Stimulated activated CD4-positive, alpha-beta T cell treated with anti-CD3 and anti-CD28 coated beads, TNF-alpha, amount 100 ng/mL, for 1 hour (primary cell): ENCODE measurements at places on chromosomes 2 and 18.

DNA sequence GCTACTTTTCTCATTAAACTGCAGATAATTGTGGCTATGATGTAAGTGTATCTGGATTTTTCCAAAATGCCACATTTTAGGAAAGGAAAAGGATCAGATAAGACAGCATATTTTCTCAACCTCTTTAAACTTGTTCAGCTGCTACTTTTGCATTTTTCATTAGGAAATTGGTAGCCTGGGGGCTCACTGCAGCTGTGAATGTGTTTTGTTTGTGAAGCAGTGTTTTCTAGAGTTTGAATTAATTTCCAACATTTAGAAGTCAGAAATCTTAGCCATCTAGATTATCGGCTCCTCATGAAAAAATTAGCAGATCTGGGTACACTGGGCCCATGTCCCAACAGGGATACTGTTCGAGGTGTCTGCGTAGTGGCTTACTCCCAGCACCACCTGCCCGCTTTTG, 56.3 kb upstream of the ZDBF2 start:
- DNase-seq = no peak

GRCh38 chr2:71538656-71539265, 85.4 kb downstream of the DYSF start:
- no peak for DNase-seq

GRCh38 chr2:31579996-31580320, 780 bp downstream of the SRD5A2 start:
- no peak for DNase-seq

DNA sequence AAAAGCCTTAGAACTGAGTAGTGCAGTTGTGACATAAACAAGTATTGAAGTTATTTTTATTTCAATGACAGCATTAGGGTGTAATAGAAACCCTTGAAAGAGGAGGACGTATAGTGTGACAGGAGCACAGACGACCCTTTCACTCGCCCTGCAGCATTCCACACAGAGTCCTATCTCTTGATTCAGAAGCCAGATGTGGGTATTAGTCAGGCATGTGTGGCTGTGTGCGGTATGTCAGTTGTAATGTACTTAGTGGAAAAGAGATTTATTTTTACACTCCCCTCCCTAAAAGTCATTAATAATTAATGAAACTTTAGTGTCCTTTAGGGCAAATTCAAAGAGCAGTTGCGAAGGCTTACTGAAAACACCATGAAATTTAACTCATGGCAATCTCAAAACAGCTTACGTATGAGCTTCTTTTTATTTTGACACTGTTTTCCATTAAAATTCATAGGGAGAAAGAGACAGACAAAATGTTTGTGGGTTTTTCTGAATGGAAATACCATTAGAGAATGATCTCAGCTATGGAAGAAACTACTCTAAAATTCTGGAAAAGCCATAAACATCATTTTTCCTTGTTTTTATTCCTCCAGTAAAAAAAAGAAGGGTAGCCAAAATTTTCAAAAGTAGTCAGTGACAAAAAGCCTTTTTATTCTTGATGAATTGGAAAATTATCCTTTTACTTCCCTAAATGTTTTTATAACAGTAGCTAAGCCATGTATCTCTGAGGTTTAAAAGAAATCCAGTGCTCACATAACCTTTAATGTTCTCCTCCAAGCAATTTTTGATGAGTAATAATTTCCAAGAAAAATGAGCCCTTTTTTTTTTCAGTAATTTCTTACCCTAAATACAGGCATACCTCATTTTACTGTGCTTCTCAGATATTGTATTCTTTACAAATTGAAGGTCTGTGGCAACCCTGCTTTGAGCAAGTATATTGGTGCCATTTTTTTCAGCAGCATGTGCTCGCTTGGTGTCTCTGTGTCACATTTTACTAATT, 84.0 kb upstream of the DSEL start:
- DNase-seq = no peak

- no peak for DNase-seq
Measured at GRCh38 chr2:96511851-96512250, 6.7 kb upstream of the NEURL3 start.

- DNase-seq = no peak
Measured at GRCh38 chr18:78619854-78620253, 359.8 kb upstream of the SALL3 start.

DNA sequence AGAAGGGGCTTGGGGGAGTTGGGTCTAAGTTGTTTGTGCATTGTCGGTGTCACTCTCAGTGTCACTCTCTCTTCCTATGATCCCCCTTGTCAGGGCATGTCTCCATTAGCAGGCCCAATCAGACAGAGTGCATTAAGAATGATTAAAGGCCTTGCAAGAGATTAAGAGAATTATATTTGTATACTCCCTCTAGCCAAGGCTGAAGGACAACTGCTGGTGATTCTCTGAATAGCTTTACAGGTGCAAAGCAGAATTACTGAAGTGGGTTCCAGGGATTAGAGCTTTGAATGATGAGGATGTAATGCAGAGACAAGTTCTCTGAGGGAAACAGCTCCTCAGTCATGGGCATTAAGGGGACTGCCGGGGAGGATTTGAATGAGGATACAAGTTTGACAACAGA, 104.8 kb upstream of the LGALSL start:
- no peak for DNase-seq

DNA sequence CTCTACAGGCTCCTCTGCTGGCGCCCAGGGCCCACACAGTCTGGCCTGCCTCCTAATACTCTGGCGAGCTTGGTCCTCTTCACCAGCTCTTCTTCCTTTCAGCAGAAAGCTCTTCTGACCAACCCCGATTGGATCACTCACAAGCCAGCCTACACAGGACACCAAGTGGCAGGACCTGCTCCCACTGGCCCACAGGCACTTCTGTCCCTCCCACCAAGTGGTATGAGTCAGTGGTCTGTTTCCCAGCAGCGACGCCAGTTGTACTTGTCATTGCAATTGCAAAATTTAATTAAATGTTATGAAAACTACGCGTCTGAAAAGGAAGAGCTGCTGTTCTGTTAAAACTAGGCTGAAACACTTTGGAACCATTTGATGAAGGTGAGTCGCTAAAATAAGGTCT, 46.7 kb downstream of the NDUFA10 start:
- no peak for DNase-seq

GRCh38 chr2:66441581-66442320, 6.8 kb downstream of the MEIS1 start:
- DNase-seq = no peak

DNA sequence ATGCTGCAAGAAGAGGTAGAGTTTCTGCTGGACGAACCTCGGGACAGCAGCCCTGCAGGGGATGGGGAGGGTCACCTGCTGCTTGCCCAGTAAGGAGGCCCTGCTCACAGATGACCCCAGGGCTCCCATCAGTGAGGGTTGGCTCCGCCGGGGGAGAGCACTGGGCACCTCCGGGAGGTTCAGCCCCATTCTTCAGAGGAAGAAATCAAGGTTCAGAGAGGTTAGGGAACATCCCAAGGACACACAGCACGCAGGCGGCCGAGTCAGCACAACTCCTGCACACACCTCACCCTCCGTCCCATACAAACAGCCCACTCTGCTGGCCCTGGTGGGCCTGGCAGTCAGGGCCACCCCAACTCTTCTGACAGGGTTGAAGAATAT, 11.7 kb upstream of the CCDC74B start:
- no peak for DNase-seq

DNA sequence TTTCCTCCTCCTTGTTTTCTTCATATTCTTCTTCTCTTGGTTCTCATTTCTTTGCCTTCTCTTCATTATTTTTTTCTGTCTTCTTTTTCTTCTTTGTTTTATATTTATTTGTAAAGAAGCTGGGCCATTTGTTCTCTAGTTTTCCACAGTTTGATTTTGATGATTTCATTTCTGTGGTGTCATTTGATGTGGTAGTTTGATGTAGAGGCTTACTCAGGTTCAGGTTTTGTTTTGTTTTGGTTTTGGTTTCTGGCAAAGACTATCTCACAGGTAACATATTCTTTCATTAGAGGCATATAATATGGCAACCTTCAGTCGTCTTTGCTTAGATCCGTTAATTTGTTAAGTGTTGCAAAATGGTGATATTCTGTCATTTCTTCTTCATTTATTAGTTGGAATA, 75.3 kb downstream of the BABAM2 start:
- DNase-seq = no peak

DNA sequence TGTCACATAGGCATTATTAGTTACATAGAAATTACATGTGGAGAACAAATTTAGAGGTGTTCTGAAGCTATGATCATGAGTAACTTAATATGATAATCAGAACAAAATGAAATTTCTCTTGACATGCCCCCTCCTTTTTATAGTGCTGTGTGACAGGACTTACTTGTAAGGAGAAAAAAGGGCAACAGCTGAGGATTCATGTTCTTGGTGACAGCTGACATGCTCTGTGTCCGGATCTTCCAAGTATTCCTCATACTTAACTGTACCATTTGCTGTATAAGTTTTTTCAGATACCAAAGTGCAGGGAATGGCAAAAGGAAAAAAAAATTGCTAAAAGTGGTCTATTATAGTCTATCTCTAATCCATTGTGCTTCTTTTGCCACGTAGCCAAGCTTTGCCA, 3.5 kb upstream of the MYL1 start:
- no peak for DNase-seq

DNA sequence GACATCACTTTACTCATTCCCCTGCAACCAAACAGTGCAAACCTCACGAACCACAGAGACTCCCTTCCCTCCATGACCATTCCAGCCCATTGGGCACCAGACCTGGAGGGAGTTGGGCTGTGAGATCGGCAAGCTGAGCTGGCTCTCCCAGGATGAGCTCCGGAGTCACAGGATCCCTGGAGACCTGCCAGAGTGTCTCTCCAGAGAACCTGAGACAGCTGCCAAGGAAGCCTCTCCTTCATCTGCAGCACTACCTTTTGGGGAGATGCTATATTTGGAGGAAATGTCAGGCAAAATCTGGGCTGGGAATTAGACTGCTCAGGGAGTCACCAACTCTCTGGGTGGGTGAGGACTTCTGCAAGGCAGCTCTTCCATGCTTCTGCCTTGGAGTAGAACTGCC, 417.4 kb downstream of the TNS1 start:
- no peak for DNase-seq

DNA sequence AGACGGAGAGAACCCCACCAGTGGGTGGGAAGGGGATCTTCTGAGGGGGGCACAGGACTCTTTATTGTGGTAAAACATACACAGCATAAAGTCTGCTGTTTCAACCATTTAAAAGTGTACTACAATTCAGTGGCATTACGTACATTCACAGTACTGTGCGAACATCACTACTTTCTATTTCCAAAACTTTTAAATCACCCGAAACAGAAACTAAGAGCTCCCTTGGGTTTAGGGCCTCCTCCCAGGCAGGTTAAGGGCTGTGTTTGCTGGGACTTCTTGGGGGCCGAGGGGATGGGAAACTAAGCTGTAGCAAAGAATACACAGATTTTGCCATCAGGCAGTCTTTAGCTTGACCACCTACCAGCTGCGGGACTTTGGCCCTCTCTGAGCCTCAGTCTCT, 242.0 kb downstream of the HAUS1 start:
- no peak for DNase-seq

DNA sequence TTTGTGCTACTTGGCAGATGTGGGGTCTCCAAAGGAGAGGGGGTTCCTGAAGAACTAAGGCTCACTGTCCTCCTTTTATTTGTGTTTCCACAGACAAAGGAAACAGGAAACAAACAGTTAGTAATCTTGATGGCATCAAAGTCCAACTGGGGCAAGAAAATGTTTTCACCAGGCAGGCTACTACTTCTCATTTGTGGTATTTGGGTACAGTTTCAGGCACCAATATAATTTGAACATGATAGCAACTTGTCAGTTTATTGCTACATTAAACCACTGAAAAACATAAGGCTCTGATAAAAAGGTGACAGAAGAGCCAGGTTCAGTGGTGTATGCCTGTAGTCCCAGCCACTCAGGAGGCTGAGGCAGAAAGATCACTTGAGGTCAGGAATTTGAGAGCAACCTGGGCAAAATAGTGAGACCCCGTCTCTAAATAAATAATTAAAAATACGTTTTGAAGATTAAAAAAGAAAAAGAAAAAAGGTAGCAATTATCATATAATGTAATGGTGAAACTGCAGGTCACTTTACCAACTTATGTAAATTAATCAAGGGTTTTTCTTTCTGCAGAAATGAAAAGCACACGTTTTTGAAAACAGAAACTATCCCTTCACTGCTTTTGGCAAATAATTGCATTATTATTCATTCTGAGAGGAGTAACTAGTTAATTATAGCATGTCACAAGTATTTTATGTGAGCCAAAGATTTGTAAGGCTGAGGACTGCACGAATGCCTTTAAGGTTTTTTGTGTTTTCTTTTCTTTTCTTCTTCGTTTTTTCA, 157.5 kb upstream of the CAVIN2 start:
- DNase-seq = no peak

- DNase-seq = no peak
Measured at GRCh38 chr2:232347369-232347768, 31.2 kb upstream of the ALPP start.

DNA sequence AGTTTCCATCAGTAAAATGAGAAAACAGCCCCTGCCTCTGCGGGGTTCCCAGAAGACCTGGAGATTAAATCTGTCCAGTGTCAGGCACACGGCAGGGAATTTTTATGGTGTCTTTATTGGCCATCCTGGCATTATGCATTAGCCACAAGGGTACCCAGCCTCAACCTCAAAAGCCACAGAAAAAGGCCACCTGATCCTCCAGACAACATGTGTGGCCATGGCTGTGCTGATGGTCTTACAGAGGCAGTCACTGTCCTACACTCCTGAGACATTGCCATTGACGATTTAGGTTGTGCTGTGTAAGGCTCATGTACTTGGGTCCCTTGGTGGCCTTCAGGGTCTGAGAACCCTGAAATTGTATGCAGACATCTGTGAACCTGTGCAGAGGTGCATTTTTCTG, 115.6 kb downstream of the SMAD7 start:
- DNase-seq = no peak

- DNase-seq = no peak
Measured at GRCh38 chr2:215105607-215106354, 32.6 kb downstream of the ABCA12 start.

DNA sequence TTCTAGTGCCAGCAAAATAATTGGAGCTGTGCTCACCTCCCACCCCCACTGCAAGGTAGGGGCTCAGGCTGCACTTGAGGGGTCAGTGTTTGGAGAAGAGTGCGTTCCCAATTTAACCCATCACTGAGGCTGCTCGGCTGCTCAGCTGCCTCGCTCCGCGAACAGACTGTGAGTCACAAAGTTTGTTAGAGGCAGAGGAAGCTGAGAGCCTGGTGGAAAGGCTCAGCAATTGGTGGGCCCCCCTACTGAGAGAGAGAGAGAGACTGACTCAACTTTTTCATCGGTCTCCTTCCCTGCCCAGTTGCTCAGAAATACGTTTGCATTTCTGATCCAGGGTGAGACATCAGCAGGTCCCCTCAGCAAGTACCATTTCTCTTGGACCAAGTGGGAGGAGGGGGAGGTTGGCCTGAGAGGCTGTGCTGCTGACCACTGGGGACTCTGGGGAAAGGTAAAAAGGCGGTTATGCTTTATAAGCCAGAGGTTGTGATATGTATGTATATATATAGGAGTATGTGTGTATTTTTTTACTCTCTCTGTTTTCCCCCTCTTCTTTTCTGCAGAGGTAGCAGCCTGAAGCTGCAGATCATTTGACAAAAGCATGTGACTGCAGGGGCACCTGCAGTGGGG, 1.5 kb downstream of the EFR3B start:
- DNase-seq = no peak

GRCh38 chr18:45328811-45329210, 286.5 kb upstream of the SLC14A2 start:
- no peak for DNase-seq

- no peak for DNase-seq
Measured at GRCh38 chr18:13676471-13676870, 49.9 kb downstream of the FAM210A start.

GRCh38 chr2:180893752-180894151, 86.7 kb upstream of the UBE2E3 start:
- no peak for DNase-seq
